Fibroblast of skin of left quadriceps (primary cell): ENCODE measurements at places on chromosomes 3 and 15.

DNA sequence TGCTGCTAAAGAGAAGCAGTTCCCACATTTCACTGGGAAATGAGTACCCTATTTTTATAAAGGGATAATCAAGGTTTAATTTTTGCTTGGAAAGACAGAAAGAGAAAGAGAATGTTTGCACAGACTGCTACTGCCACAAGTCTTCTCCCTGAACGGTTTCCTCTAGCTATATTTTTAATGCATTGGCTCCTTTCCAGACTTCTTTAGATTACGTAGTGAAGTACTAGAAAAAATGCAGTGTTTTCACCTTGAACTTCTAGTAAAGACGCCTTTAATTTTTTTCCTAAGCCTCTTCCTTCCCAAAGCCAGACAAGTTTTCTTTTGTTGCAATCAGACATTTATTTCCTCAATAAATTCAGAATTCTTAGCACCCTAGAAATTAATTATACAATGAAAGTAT, 248.3 kb upstream of the CCDC54 start:
- DNase-seq = no peak

DNA sequence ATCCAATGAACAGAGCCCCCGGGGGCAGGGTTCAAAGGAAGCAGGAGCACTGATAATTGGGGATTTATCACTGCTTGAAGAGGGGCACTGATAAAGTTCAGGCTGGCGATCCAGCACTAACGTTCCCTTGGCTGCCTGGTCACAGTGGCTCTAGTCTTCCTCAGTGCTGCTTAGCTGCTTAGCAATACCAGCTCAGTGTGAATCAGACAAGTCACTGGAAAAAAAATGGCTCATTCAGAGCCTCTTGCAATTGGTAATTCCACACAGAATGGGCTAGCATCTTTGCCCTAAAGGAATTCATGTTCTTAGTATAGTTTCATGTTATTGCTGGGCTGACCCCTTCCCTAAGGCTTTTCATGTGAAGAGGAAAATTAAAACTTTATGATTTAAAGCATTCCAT, 95.7 kb upstream of the SLC2A2 start:
- DNase-seq = no peak

DNA sequence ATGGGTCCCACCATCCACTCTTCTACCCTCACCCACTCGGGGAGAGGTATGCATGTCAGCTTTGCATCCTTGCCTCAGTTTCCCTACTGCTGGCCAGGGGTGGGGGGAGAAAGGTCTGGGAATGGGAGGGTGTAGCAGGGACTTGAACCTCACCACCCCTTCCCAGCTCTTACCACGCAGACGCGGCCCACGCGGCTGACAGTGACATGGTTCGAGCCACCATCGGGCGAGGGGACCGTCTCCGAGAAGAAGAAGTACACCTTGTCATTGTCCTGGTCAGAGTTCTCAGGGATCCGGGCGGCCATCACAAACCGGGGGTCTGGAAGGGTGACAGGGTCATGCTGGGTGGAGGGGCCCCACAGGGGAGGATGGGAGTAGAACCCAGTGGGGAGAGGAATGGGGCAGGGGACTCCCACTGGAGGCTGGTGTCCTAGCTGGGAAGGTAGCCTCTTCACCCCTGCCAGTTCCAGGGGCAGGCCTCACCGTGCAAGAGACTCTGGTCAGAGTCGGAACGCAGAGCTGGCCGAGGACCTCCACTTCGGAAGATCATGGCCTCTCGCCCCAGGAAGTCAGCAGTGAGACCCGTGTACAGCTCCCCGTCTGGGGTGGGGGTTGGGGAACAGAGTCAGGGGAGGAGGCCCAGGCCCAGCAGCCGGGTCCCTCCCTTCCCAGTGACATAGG, 3.7 kb downstream of the SEMA3G start:
- DNase-seq = no peak

DNA sequence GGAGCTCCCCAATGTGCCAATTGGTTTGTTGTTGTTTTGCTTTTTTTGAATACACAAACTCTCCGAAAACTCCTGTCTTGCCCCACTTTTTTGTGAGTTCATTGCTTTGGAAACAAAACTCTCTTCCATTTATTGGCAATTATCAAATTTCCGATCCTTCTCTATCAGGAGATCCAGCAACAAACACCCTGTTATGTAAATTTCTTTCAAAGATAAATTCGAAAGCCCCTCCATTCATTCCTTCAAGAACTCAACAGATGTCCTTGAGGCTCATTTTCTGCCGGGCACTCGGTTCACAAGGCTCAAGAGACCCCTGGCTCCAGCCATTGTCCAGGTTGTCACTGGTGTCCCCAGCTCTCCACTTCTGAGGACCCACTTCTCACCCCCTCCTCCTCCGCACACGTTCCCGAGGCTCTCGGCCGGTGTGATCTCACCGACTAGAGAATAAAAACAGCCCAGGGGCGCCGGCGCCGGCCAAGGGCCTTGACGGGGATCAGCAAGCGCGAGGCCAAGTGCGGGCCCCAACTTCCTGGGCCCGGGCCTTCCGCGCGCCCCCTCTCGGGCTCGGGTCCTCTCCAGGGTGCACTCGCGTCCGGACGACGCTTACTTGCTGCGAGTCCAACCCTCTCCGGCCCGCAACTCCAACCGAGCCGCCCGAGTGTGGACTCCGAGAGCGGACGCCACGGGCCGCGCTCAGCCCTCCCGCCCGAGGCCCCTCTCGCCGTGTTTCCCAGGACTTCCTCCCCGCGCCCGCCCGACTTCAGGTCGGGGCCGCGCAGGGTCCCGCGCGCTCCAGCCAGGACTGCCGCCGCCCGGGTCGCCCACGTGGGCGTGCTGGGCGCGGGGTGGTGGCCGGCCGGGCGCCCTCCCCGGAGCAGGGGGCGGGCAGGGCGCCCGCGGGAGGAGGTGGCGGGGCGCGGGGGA, 533 bp upstream of the SMAD3 start:
- DNase-seq = no peak

DNA sequence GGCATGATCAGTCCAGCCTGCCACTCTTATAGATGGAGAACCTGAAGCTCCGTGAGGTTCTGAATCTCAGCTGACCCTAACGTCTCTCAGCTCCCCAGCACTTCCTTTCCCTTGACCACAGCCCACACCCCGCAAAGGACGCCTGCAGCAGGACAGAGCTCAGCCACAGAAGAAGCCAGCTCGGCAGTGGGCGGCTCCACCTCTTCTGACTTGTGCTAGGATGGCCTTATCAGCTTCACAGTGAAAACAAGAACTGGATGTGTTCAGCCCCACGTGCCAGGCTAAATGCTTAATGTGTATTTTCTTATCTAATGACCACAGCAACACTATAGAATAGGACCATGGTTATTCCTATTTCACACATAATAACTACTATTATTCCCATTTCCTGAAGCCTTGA, 127.6 kb downstream of the ARNT2 start:
- DNase-seq = no peak
